Fibroblast of skin of right quadriceps (primary cell): ENCODE measurements at places on chromosomes 7 and 10.

DNA sequence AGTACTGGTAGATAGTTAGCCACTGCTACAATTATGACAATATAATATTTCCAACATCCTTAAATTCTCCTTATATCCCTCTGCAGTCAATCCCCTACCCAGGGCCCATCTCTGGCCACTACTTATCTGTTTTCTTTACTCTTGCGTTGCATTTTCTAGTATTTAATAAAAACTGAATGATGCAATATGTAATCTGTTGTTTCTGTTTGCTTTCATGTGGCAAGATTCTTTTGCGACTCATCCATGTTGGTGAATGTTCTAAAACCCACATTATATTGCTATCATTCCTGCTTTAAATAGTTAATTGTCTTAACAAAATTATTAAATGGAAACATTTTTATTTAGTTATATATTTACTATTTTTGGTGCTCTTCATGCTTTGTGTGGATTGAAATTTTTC lies 338.5 kb downstream of the MDFIC start:
- peak; percentile 34 for DNase-seq

DNA sequence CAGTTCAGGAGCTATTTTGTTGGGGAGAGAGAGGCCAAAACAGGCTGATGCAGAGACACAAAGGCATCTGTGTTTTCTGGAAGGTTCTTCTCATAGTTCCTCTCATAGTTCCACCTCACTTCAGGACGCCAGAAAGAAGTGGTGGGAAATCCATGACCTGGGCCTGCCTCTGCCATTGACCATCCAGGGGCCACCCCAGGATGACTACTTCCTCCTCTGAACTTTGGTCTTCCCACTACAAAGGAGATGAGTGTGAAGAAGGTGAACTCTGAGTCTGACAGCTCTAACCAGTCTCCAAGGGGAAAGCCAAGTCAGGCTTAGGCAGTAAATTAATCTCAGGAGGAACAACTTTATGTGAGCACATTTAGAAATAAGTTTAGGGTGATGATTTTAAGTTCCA lies 175.8 kb upstream of the TCF7L2 start:
- DNase-seq, result no peak

DNA sequence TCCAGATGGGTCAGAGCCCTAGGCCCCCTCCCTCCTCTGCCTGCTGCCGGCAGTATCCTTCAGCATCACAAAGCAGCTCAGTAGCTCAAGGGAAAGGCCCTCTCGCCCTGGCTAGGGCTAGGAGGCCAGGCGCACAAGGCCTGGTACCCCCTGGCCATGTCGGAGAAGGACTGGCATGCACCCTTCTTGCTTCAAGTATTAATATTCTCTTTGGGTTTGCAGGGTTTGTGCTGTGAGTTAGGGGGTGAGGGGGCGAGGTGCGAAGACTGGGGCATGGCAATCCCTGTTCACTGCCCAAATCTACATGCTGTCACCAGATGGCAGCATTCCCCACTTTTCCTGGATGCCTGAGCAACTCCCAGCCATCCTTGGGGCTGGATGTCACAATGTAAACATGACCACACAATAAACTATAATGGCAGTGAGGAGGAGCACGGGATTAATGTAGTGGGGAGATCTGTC lies 105.2 kb downstream of the NEURL1 start:
- peak; percentile 84 for DNase-seq

DNA sequence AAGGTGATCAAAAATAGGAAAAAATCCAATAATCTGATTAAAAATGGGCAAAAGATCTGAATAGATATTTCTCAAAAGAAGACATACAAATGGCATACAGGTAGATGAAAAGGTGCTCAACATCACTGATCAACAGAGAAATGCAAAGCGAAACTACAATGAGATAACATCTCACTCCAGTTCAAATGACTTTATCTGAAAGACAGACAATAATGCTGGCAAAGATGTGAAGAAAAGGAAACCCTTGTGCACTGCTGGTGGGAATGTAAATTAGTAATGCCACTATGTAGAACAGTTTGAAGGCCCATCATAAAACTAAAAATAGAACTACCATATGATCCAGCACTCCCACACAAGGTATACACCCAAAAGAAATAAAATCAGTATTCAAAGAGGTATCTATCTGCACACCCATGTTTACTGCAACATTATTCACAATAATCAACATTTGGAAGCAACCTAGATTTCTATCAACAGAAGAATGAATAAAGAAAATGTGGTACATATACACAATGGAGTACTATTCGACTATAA lies 85.0 kb downstream of the LRRN3 start:
- no peak for DNase-seq

- DNase-seq, result no peak
Measured at GRCh38 chr7:91327346-91327745, 63.1 kb downstream of the FZD1 start.

DNA sequence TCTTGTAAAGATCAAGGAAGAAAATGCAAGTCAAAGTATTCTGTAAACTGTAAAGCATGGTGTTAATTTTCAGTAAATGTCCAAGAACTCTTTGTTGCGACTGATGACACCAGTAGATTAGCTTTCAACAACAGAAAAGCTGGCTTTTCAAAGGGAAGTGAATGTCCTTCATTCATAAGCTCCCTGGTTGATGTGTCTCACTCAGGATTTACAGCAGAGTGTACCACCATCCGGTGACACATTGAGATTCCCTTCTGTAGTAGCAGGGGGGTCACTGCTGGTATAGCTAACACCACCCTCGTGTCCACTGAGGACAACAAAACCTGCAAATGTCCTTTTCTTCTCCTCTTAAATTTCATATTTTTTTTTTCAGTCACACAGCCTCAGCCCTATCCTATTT lies 253.4 kb downstream of the SORCS1 start:
- no peak for DNase-seq

DNA sequence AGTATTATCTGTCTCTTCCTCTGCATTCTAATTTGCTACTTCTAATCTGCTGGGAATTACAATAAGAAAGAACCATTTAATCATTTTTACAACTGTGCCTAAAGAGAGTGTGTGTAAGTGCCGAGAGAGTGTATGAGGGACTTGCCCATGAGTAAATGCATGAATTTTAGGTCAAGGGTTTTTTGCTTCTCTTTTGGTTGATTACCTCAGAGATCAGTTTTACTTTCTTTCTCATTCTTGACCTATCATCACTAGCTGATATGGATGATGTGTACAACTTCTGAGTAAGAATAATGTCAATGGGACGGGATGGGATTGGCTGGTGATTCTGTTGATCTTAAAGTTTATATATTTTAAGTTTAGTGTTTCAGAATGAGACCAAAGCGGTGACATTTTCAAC lies 47.8 kb downstream of the IKZF1 start:
- no peak for DNase-seq

GRCh38 chr10:44913350-44914081 lies 2.4 kb downstream of the TMEM72 start:
- DNase-seq, result no peak

DNA sequence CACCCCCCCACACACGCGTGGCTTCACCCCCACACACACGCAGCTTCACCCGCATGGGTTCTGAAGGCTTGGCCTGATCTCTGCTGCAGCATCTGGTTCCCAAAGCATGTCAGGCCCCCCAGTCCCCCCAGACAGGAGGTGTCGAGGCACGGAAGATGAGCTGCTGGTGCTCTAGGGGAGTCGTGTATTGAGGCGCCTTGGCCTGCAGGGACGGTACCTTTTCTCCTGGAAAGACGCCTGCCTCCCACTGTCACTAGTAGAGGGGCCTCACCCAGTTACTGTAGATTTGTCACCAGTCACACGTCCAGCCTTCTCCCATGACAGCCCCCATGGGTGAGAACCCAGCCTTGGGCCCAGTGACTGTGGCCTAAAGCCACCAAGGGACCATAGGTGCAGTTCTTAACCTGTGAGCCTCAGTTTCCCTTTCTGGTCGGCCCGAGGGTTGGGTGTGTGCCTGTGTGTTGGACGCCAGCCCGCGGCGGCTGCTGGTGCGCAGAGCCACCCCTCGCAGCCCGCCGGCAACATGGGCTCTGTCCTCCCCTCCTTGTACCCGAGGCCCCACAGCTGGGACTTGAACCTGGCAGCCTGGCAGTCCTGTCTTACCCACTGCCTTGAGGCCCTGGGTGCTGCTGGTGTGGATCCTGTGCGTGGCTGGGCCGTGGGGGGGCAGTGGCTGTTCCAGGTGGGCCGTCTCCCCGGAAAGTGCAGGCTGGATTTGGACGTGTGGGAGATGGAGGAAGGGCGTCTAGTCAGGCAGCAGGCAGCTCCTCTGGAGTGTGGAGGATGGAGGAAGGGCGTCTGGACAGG lies 81.7 kb downstream of the NKX6-2 start:
- DNase-seq, result no peak

DNA sequence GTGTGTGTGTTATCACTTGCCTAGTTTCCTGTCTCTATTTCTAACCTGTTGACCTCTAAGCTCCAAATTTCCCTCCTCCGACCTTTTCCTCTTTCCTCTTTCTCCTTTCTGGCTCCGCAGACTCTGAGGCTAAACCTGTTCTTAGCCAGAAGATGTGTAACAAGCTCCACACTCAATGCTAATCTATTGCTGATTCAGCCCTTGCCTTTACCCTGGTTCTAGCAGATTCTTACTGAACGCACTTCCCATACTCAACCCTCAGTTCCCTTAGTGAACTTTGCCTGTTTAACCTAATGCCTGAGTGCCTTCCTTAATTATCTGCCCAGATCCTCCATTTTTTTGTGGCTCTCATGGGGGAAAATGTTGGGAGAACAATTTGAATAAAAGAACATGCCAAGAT lies 30.0 kb upstream of the SGMS1 start:
- DNase-seq, result no peak

- DNase-seq, result peak; percentile 69
Measured at GRCh38 chr7:14821757-14822480, 80.6 kb downstream of the DGKB start.

DNA sequence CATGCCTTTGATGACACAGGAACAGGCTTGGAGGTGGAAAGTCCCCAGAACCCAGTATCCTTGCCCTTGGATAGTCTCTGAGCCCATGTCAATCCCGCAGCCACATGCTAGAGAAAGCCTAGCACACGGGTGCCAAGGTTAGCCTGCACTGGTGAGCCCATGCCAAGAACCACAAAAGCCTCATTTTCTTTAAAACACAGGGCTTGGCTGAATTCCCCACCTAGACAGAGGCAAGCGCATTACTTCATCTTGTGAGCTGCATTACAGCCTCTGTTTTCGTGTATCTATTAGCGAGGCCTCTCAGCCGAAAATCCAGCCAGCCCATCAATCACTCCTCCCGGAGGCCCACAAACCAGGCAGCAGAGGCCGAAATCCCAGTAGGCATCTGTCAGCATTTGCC lies 314.9 kb upstream of the AUTS2 start:
- peak; percentile 41 for DNase-seq

DNA sequence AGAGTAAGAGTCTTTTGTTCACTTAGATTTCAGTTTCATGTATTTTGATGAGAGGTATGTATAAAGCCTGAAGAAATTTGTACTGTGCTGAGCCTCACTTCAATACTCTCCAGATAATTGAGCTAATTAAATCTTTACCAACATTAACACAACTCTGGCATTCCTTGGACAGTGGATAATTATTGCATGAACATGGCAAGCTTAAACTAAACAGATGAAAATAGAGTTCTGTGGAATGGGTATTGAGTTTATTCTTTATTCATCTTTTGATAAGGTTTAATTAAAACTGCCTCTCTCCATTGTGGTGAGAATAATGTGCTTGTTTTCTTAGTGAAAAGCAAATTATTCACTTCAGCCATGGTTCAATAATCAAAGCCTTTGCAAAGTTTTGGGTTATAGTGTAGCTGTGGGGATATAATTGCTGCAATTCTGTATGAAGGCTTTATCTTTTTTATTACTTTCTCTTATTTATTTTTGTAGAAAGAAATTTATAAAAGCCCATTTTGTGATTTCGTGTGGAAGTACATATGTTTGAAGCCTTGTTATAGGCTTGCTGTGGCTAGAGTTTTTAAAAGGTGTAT lies 126.4 kb upstream of the FZD1 start:
- DNase-seq, result no peak

- no peak for DNase-seq
Measured at GRCh38 chr10:46232084-46232483, 54.7 kb upstream of the ANTXRL start.

GRCh38 chr7:131208777-131209176 lies 118.9 kb upstream of the MKLN1 start:
- DNase-seq, result no peak

- peak; percentile 58 for DNase-seq
Measured at GRCh38 chr10:67618116-67618515, 77.9 kb downstream of the CTNNA3 start.

GRCh38 chr7:135240441-135240840 lies 6.8 kb downstream of the STRA8 start:
- DNase-seq, result no peak

DNA sequence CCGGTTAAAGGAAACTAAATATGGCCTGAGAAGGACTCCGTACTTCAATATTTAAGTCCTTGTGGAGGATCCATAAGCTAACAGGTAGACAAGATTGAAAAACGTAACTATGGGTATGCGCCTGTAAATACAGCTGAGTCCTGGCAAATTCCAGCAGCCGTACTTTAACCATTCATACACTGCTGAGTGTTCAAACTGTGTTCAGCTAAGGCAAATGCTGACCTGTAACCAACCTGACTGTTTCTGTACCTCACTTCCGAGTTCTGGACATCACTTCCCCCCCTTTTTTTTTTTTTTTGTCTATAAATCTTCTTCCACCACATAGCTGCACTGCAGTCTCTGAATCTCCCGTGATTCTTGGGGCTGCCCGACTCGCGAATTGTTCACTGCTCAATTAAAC lies 69.1 kb downstream of the SRPK2 start:
- no peak for DNase-seq

DNA sequence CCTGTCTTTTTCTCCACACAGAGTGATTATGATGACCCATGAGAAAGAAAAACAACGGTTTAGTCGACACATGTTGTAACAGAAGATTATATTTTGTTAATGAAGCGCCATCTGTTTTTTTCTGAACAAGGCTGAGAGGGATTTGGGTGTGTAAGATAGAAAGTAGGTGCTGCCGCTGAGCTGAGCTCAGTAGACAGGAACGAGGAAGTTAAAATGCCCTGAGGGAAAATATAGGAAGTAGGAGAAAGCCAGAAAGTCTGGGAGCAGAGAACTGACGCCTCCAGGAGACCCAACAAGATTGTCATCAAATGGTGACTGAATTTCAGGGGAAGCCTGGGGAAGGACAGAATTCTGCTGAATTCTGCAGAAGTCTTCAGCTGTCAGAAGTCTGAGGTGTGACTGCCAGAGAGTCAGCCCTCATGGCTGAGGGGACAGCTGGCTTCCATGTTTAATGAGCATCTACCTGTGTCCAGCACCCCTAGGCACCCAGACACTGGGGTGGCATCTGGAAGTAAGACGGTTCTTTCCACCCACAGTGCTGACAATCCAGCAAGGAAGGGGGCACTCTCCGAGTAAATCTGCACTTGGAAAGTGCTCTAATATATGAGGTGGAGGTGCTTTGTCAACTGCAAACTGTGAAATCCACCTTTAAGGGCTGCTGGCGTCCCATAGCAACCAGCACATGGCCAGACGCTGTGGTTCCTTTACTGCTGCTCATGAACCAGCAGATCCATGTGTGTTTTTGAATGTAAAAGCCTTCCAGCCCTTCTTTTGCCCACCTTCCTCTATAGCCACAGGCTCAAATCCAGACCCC lies 12.5 kb upstream of the TSPAN15 start:
- DNase-seq, result peak; percentile 44

GRCh38 chr7:28037220-28038010 lies 143.2 kb downstream of the JAZF1 start:
- peak; percentile 99 for DNase-seq
